ENCODE measurements at places on chromosomes 2 and 18.

DNA sequence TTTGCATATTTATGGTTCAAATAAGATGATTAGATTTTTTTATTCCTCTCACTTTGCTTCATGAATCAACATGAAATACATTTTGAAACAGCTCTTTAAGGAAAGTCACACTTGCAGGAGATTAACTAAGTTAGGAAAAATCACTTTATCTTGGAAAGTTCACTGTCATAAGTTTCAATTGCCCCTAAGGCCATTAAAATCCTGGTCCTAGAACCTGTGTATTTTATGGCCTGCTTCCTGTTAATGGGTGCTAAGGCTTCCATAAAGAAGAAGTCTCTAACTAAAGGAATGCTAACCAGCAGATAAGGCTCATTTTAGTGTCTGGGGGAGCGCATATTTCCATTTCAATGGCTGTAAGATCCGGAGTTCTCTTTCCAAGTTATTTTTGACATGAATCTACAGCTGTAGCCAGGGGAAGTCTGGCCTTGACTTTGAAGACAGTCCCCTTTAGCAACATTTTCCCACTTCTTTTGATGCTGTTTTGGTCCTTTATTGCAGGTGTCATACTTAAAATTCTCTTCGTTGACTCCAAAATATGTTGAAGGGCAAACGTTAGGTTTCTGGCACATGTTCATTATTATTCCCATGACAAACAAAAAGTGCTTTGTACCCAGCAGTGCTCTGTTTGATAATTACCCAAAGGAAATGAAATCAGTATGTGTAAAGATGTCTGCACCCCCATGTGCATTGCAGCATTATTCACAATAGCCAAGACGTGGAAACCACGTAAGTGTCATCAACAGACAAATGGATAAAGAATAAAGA lies 34.4 kb upstream of the SH3BP4 start:
- no peak for DNase-seq

DNA sequence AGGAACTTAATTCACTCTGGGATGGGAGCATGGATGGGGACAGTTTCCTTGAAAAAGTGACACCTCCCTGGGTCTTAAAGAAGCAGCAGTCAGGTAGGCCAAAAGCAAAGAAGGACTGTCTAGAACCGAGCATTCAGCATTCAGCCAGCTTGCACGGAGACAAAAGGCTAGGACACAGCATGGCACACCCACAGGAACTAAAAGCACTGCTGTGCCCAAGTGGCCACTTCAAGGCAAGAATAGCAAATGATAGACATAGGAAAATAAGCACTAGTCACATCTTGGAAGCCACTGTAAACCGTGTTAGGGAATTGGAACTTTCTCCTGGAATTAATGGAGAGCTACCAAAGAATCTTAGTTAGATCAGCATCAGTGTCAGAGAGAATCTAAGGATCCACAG lies 47.0 kb downstream of the LRP2 start:
- no peak for DNase-seq

- no peak for DNase-seq
Measured at GRCh38 chr2:202072226-202072625, 829 bp upstream of the KIAA2012 start.

DNA sequence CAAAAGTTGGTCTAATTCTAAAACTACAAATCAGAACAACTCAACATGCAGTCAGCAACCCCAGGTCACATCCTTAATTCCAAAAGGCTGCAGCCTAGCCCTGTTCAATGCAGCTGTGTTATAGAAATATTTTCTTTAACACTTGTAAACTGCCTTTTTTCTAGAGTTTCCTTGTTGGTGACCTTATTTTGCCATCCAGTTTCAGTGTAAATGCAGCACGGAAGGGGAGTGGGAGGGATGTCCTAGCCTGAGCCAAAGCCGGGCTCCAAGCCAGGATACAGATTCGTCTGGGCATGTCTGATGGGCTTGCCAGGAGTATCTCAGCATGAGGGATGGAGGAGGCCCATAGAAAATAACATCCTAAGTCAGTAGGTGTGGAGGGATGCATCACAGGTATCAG lies 17.7 kb upstream of the SP3 start:
- no peak for DNase-seq

- DNase-seq = peak; percentile 13
Measured at GRCh38 chr2:24830351-24830750, 37.1 kb downstream of the CENPO start.

GRCh38 chr2:172328103-172328841 lies 99.1 kb upstream of the ITGA6 start:
- no peak for DNase-seq

DNA sequence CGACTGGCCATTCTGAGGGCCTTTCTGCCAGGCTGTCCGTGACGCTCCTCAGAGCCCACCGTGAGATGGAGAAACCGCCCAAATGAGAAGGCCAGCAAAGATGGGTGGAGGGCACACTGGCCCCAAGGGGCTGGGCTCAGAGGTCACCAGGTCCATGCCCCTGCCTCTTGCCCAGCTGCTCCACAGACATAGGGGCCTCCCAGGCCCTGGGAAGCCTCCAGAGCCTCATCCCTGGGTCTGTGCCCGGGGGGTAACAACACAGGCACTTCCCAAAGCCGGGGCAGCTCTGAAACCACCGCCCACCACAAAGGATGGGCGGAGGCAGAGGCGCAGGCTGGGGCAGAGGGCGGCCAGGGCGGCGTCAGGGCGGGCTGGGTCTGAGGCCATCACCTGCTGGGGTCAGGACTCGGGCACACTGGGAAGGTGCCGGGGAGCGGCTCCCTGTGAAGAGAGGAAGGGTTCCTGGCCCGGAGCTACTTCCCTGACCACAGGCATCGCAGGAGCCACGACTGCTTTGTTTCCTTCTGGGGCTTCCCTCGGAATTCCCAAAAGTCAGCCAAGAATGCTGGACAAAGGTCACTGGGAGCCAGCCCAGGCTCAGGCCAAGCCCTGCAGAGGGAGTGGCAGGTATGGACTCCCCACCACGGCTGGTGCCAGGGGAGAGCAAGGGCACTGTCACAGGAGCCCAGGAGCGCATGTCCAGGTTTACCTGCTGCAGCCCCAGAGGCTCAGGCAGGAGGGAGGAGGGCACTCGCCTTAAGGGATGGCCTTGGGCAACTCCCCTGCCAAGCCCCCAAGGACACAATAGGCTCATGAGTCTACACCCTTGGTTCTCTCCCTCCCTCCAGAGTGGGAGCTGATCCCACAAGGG lies 9.4 kb downstream of the CYP26B1 start:
- DNase-seq = no peak

GRCh38 chr2:33071591-33071990 lies 124.8 kb downstream of the LTBP1 start:
- no peak for DNase-seq

DNA sequence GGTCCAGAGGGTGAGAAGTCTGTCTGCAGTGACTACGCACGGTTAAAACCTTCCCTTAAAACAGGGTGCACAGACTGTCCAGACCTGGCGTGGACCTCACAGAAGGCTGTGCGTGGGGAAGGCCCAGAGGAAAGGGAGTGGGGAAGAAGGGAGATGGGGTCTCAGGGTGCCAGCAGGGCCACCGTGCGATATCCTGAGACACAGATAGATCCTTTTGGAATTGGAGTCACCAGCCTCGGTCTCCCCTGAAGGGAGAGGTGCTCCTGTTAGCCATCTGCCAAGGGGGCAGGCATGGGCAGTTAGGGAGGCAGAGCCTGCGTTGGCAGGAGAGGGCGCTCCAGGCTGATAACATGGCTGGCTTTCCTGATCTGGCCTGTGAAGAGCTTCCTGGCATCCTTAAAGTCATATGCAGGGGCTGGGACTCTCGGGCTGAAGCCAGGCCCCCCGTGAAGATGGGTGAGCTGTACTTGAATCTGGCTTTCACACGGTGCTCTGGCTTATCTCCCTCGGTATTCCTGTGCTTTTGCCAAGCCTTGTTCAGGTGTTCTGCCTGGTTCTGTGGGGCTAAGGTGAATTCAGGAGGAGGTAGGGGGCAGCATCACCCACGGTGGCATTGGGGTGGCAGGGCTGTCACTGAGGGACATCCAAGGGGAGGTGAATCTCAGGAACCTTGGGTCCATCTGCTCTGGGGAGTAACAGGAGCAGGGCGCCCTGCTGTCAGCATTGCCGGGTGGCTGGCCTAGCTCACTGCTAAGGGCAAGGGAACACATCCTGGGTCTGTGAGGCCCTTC lies 107.2 kb upstream of the SMAD2 start:
- DNase-seq = no peak

DNA sequence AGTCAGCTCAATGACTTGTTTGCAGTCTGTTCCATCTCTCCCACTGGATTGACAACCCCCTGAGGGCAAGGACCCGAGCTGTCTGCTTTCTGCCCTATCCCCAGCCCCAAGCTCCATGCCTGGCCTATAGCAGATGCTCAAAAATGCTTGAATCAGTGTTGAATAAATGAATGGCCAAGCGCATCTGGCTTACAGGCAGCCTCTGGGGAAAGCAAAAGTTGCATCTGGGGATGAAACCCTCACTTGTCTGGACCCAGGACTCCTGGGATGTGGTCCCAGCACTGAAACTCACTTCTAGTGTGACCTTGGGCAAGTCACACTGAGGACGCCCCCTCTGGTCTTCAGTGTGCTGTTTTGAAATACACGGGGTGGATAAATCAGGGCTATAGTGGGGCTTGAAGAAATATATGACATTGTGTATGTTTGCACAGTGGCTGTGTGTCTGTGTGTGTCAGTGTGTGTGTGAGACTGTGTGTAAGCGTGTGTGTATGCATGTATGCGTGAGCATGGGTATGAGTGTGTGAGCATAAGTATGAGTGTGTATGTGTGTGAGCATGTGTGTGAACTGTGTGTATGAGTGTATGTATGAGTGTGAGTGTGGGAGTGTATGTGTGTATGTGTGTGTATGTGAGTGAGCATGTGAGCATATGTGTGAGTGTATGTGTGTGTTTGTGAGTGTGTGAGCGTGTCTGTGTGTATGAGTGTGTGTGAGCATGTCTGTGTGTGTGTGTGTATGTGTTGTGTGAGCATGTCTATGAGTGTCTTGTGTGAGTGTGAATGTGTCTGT lies 27.8 kb upstream of the TNS1 start:
- peak; percentile 2 for DNase-seq

DNA sequence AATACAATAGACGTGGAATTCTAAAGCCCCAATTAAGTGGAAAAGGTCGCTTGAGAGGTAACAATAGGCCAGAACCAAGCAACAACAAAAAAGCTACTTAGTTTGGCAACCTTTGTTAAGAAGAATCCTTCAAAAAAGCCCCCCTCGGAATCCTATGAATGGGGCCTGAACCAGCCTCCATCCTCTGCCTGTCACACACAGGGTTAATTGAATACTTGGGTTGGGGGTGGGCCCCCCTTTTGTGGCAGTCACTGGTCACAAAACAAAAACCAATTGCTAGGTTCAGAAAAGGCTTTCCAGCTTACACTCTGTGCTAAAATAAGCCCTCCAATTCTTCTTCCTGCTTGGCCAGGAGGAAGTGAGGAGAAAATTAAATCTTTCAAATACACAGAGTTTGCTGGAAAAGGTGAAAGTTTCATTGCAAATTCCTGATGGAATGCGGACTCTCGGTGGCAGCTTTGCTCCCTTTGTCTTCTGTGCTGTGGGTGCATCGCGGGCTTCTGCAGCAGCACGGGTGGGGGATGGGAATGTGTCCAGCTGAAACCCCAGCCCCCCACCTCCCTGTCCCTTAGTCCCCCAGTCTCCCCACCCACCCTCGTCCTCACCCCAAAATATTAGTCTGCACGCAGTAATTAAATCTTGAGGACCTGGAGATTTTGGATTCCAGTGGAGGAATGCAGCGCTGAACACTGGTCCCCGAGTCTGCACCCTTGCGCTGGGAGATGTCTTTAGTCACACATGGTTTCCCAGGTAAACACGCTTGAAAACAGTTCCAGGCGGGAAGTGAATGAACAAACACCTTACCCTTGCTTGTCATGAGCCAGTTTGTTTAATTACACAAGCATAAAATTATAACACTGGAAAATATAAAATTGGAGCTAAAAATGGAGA lies 254.3 kb downstream of the SOX11 start:
- DNase-seq = peak; percentile 75

- no peak for DNase-seq
Measured at GRCh38 chr18:61574665-61575064, 241.4 kb downstream of the CDH20 start.

DNA sequence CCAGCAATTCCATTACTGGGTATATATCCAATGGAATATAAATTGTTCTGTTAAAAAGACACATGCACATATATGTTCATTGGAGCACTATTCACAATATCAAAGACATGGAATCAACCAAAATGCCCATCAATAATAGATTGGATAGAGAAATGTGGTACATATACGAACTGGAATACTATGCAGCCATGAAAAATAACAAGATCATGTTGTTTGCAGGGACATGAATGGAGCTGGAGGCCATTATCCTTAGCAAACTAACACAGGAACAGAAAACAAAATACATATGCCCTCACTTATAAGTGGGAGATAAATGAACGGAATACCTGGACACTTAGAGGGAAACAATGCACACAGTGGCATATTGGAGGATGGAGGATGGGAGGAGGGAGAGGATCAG lies 355.8 kb downstream of the CCDC85A start:
- no peak for DNase-seq

- no peak for DNase-seq
Measured at GRCh38 chr18:6509832-6510231, 95.1 kb upstream of the L3MBTL4 start.

DNA sequence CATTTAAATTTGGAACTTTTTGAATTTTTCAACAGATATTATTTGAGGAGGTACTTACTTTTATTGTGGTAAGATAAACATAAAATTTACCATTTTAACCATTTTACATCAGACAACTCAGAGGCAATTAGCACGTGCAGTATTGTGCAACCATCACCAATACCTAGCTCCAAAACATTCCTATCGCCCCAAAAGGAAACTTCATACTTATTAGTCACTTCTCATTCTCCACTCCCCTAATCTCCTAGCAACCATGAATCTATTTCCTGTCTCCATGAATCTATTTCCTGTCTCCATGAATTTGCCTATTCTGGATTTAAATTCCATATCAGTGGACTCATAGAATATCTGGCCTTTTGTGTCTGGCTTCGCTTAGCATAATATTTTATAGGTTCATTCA lies 69.9 kb upstream of the FAM136A start:
- no peak for DNase-seq

- no peak for DNase-seq
Measured at GRCh38 chr2:232126301-232127099, 165.0 kb downstream of the DIS3L2 start.

- DNase-seq = no peak
Measured at GRCh38 chr2:143877876-143878530, 641.9 kb downstream of the ZEB2 start.

DNA sequence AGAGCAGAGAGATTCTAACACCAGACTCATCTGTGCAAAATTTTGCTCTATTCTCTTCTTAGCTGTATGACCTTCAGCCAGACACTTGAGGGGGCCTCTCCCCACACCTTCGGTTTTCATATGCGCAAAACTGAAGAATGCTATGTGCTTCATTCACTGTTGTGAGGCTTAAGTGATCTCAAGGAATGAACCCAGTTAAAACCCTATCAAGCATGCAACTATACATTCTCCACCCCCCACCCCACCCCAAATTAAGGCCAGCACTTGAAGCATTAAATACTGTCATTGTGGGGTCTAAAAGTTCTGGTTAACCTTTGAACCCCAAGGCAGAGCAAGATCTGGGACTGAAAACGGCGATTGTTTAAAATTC lies 10.0 kb downstream of the PCARE start:
- no peak for DNase-seq

All from retina (tissue), 1 donor.